HL-60 (cell line): ENCODE measurements at places on chromosomes 3 and 15.

GRCh38 chr3:52530918-52531826 is 2.5 kb downstream of the NT5DC2 start:
- no peak for DNase-seq

- no peak for DNase-seq
Measured at GRCh38 chr15:85415783-85416182, 35.4 kb downstream of the AKAP13 start.

GRCh38 chr3:66795365-66795764 is 202.7 kb upstream of the KBTBD8 start:
- no peak for DNase-seq

- DNase-seq = no peak
Measured at GRCh38 chr3:83842511-83842910, 1116.3 kb upstream of the CADM2 start.

- no peak for DNase-seq
Measured at GRCh38 chr3:59432665-59433064, 382.8 kb upstream of the CFAP20DC start.

DNA sequence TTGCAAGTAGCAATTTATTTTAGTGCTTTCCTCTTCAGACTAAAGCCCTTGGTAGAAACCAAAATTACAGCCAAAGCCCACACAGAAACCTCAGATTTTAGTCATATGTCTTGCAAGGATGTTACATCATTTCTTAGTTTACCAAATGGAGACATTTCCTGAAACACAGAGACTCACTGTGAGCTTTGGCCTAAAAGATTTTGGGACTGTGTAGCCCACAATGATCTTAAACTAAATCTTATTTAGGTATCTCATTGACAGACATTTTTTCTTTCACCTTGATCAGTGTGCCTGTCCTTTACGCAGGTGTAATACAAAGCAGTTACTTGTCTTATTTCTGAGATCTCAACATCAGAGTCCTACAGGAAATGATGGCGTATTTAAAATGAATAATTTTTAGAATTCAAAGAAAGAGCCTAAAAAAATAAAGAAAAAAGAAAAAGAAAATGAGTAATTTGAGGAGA is 27.8 kb upstream of the AP4E1 start:
- DNase-seq = peak; percentile 33

DNA sequence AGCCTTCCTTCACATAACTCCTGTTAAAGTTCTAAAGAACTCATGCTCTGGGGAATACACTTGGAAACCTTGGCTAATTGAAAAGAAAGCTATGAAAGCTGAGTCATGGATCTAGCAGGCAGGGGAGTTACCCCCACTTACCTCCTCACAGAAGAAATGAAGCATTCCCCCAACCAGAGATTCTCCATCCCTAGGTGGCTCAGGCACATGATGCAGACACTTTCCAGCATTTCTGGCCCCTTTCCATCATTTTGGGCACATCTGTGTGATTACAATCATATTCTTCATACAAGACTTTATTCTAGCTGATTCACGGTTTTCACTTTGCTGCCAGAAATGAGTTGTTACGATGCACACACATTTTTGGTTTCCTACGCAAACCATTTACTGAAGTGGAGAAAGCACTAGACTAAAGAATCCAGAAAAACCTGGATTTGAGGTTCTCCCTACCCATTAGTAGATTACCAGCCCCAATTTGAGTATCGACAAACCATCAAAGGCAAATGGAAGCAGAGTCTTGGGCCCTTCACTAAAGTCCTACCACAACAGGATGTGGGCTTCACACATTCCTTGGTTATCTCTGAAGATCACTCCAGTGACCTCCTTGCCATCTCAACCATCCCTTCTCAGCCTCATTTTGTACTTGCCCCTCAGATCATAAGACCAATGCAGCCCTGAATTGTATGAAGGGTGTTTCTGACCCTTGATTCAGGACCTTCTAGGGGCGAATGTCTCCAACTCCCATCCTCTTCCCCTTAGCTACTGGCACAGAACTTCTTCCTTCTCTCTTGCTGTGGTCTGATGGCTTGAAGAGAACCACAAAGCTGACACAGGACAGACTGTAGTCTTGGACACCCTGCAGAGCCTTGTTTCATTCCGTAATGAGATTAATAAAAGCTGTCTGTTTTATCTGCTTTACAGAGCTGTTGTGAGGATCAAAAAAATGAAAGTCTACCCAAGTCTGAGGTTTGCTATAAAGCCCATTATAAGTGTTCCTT is 42.5 kb upstream of the SNRK start:
- no peak for DNase-seq

DNA sequence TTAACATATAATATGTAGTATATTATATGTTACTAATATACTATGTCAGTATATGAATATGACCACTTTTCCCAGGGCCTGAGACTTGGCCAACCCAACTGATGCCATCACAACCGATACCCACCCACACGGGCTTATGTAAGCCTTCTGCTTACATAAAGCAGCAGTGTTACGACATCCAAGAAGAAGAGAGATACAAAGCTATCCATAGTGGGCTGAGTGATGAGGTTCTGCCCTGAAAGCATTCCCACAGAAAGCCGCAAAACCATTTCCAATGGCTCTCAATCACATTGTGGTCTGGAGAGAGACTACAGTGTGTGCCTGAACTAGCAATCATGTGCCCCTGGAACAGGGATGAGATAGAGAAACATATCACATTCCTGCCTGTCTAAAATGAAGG is 177.9 kb downstream of the PLOD2 start:
- DNase-seq = no peak

- no peak for DNase-seq
Measured at GRCh38 chr15:75844629-75845335, 1.5 kb downstream of the UBE2Q2 start.

- no peak for DNase-seq
Measured at GRCh38 chr15:95304151-95304946, 1026.2 kb upstream of the NR2F2 start.

DNA sequence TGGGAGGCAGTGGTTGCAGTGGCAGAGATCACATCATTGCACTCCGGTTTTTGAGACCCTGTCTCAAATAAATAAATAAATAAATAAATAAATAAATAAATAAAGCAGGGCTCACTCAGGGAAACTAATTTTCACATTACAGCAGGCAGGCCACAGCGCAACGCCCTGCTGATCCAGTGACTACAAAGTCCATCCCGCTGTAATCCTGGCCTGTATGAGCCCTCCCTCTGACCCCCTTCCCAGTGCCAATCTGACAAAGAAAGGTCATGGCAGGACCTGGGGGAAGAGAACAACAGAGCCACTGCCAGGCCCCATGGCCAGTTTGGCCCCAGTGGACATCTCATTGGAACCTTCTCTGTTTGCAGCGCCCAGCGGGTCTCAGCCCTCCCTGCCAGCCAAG is 9.3 kb downstream of the SH3BP5 start:
- no peak for DNase-seq

DNA sequence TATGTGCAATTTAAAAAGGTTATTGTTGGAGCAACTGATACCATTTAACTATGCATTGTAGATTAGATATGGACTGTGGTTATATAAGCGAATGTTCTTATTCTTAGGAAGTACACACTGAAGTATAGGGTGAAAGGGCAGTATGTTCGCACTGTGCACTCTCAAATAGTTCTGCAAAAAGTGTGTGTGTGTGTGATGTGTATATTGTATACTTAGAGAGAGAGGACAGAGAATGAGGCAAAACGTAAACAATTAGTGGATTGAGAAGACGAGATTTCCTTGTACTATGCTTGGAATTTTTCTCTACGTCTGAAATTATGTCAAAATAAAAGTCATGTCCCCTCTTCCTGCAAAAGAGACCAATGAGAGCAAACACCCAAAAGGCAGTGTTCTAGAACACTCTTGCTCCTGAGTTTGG is 30.4 kb downstream of the LSM3 start:
- DNase-seq = no peak

DNA sequence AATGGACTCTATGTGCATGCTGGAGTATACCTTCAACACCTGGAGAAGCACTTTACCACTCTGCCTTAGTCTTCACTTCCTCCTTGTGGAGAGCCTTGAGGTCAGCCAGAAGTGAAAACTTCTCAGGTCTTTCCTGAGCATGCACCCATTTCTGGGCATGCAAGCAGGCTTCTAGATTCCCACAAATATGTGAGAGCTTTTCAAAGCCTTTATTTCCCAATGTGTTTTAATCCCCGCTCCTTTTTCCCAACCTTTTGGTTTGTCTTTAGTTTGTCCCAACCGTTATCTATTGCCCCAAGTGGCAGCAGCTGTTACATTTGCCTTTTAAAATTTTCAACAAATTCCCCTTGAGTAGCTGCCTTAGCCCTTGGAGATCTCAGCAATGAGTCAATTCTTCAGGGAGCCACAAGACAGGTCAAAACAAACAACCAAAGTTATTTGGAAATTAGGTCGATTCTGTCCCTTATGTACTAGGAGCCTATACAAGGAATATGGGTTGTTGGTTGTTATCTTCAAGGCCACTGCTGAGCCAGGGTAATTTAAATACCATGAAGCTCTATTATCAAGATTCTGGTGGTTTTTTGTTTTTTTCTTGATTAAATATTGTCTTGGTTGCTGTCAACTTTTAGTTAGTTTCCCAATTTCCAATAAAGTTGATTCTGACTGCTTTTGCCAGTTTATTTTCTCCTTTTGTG is 44.4 kb downstream of the LSM3 start:
- DNase-seq = no peak

DNA sequence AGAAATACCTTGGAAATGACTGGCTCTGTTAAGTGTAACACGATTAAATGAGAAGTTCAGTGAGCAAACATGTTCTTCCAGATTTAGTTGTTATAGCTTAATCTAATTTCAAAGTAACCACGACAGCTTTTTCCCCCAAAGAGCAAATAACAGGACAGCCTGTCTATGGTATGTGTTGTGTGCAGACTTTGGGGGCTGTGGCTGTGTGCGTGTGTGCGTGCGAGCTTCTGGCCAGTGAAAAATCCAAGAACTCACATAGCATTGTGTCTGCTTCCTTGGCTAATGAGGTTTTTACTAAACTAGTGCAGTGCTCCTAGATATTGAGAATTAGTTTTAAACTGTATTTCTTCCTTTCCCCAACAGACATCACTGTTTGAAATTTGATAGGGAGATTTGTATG is 167.1 kb downstream of the CACNA1D start:
- DNase-seq = no peak

DNA sequence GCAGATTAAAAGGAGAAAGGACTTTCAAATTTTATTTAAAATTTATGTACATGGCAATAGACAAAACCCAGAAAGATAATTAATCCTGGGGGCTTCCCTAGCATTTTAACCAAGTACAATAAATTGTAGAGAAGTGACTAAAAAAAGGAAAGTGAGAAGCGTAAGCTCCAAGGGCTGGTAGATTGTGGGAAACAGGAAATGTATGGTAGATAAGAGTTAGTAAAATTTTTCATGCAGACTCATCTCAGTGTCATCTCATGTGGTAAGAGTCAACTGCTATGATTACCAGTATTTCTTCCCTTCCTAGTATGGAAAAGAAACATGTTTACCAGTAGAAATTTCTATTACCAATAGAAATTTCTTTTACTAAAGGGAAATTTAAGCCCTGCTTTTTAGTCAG is 464.3 kb upstream of the AGTR1 start:
- DNase-seq = no peak

DNA sequence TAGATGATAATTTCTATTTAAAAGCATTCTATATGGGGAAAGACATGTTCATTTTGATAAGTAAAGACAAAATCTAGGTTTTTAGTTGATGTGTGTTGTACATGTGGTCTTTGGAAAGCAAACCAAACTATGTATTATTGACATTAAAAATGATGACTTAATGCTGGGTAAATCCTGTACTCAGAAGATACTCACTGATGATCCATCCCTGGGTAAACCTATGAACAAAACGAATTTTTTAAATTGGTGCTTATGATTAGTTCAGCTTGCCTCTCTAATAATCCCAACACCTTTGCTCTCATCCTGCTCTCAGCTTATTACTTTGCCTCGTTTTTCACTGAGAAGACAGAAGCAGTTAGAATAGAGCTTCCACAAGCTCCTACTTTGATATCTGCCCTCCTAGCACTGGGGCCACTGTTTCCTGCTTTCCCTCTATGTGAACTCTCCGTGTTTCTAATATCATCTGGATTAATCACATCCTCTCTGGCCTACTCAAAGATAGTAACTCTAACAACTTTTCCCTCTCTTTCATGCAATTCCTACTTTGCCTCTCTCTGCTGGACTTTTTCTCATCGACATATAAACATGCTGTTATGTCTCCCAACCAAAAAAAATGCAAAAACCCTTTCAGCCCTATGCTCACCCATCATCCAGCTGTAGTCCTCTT is 29.3 kb downstream of the RARRES1 start:
- DNase-seq = no peak

- DNase-seq = no peak
Measured at GRCh38 chr3:127546554-127546953, 44.0 kb downstream of the TPRA1 start.

GRCh38 chr3:102536456-102536855 is 101.6 kb downstream of the ZPLD1 start:
- DNase-seq = no peak

- peak; percentile 46 for DNase-seq
Measured at GRCh38 chr3:36700537-36701248, 63.7 kb downstream of the DCLK3 start.

DNA sequence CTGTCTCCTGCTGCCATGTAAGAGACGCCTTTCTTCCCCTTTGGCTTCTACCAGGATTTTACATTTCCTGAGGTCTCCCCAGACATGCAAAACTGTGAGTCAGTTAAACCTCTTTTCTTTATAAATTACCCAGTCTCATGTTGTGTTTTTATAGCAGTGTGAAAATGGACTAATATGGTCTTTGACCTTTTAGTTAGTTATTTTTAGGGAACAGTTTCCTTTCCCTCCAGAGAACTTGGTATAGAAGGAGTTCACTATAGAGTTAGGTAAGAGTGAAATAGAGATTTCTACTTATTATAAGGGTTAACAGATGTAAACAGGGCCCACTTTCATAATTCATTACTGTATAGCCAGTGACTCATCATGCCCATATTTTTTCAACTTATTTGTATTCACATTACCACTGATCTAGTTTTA is 170.9 kb downstream of the UNC13C start:
- DNase-seq = no peak

- peak; percentile 74 for DNase-seq
Measured at GRCh38 chr15:52466134-52466701, 62.5 kb downstream of the MYO5A start.

DNA sequence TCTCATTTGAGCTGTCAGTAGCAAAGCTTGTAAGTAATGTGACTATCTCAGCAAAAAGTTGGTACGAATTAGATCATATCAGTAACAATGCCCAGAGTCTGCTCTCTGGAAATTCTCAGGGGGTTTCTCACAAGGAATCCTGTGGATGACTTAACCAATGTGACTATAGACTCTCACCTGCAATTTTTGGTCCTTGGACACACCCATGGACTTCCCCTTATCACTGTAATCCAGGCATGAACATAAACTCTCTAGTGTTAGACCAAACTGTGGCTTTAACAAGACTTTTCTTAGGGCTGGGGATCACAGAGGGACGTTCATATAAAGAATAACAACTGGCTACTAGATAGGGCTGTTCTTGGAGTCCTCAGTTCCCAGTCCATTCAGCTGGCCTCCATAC is 3.9 kb upstream of the ZNF80 start:
- no peak for DNase-seq

- no peak for DNase-seq
Measured at GRCh38 chr15:88651971-88652370, 13.2 kb downstream of the ISG20 start.
